ENCODE measurements at places on chromosomes 2 and 18. TPM values are rescaled to one million over a fixed set of nuclear protein-coding genes. Genes with fewer than 3 reads are reported as not detected.
A peak's percentile ranks its signal among the peaks of the same experiment; 100 is the strongest.

The CD28 gene
- total RNA-seq, result not detected

The CHRNG gene
- total RNA-seq, result not detected

- peak; percentile 11 for DNase-seq
Observed at GRCh38 chr2:125386074-125386473, 1269.9 kb upstream of the GYPC start.

GRCh38 chr2:239143858-239144712 is 256.7 kb downstream of the HDAC4 start:
- peak; percentile 40 for DNase-seq

DNA sequence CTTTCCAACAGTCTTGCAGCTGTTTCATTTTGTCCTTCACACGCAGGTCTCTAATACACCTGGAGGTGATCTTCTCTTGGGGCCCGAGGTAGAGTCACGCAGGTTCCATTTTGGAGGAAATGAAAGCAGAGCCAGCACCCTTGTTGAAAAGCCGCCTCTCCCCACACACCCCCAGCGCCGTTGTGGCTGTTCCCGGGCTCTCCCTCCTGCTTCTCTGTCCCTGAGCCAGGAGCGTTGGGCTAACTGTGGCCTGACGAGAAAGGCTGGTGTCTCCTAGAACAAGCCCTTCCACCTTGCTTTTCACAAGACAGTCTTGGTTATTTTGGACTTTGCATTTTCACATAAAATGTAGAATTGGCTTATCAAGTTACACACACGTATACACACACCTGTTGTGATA is 16.3 kb downstream of the SNED1 start:
- DNase-seq, result no peak
